Thoracic aorta (tissue), 2 donors: ENCODE measurements at places on chromosomes 5 and 9. TPM values are rescaled to one million over a fixed set of nuclear protein-coding genes. Genes with fewer than 3 reads are reported as not detected.

- H3K4me1 ChIP-seq = no peaks in the 10 kb centered on the region
- H3K4me3 ChIP-seq = no peak overlapping the region
- H3K36me3 ChIP-seq = no peaks in the 10 kb centered on the region
- no peak overlapping the region for H3K27ac ChIP-seq
Measured at GRCh38 chr9:16371306-16371705, 499.2 kb downstream of the BNC2 start.

DNA sequence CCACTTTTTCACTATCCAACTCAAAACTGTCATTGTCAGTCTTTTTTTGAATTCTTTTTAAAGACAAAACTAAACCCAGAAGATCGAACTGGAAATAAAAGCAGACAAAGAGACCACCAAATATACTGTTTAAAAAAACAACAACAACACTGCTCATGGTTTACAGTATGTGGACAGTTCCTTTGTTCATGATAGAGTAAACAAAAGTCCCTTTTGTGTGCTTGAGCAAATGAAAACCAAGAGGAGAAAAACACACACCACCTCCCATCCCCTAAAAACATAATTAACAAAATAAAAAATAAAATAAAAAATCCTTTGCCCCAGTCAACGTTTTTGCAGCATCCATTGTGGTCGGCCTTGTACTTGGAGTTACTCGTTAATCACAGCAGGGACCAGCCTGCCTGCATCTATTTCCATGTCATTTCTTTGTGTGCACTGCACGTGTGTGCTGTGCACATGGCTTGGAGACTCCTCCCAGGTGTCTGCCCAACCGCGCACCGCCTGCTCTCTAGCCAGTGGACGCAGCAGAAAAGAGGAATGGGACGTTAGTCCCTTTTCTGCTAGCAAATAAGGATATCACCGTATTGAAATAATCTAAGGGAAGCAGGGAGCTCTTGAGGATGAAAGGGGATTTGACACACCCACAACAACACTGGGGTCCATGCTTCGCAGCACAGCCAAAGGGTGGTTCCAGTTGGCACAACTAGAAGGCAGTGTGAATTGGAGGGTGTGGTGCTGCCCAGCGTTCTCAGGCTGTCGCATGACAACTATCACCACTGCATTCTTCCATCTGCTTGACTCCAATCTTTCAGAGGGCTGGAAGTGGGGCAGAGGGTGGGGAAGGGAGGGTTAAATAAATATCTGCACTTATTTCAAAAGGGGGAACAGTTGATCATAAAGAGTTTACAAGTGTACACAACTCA lies 130.0 kb downstream of the SEMA6A start:
- no peaks in the 10 kb centered on the region for H3K27me3 ChIP-seq
- H3K36me3 ChIP-seq = no peaks in the 10 kb centered on the region
- no peak overlapping the region for H3K27ac ChIP-seq
- H3K4me1 ChIP-seq = no peaks in the 10 kb centered on the region

GRCh38 chr9:124353166-124353768 lies 62.0 kb downstream of the PSMB7 start:
- H3K36me3 ChIP-seq = peaks cover 31% of the 10 kb centered on the region
- no peak for DNase-seq
- H3K4me3 ChIP-seq = no peak overlapping the region
- no peaks in the 10 kb centered on the region for H3K27me3 ChIP-seq

DNA sequence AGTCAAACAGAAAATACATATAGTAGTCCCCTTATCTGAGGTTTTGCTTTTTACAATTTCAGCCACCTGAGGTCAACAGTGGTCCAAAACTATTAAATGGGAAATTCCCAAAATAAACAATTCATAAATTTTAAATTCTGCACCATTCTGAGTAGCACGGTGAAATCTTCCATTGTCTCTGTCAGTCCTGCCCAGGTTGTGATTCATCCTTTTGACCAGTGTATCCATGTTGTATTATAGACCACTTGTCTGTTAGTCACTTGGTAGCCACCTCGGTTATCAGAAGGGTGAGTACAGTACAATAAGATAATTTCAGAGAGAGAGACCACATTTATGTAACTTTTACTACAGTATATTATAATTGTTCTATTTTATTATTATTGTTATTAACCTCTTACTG lies 2.8 kb downstream of the CCDC152 start:
- no peaks in the 10 kb centered on the region for H3K36me3 ChIP-seq
- no peaks in the 10 kb centered on the region for H3K4me1 ChIP-seq
- no peak overlapping the region for H3K4me3 ChIP-seq
- DNase-seq = no peak
- H3K27ac ChIP-seq = no peak overlapping the region

GRCh38 chr5:136315667-136316066 lies 49.7 kb downstream of the TRPC7 start:
- no peaks in the 10 kb centered on the region for H3K4me1 ChIP-seq
- H3K27me3 ChIP-seq = no peaks in the 10 kb centered on the region
- no peak overlapping the region for H3K27ac ChIP-seq
- no peak overlapping the region for H3K4me3 ChIP-seq
- no peaks in the 10 kb centered on the region for H3K36me3 ChIP-seq

DNA sequence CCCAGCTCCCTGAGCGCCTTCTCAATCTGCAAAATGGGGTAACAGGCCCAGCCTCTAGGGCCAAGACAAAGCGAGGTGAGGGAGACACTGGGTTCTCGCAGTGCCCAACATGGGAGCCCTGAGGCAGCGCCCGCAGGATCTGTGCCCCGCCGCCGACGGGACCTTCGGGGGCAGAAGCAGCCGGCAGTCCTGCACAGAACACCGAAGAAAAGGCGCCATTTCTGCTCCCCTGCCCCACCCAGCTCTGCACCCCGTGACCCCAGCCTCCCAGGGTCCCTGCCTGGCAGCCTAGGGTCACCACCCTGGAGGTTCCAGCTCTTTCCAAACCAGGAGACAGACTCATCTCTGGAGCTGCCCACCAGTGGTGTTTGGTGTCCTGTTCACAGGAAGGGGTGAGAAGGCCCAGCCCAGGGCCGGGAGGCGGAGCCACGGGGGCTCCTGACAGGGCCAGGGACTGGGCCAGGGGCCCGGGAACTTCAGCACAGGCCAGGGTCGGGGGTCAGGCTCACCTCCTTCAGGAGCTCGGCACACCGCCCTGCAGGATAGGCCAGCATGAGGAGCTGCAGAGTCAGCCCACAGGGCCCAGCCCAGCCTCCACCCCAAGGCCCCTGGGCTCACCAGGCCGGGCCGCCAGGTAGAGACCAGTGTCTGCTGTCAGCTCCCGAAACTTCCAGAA lies 3.3 kb downstream of the LCN8 start:
- DNase-seq = no peak
- no peaks in the 10 kb centered on the region for H3K36me3 ChIP-seq
- H3K27me3 ChIP-seq = no peaks in the 10 kb centered on the region
- no peak overlapping the region for H3K4me3 ChIP-seq

Gene ISL1
- not detected for total RNA-seq

Gene UGCG
- 87.8 TPM for total RNA-seq

Gene LOX
- 65.2 TPM for total RNA-seq
